Hepatocyte (in vitro differentiated cells): ENCODE measurements at places on chromosomes 5 and 9. TPM values are rescaled to one million over a fixed set of nuclear protein-coding genes. Genes with fewer than 3 reads are reported as not detected.
A peak's percentile ranks its signal among the peaks of the same experiment; 100 is the strongest.

TMEM252 gene
- 0.16 TPM in 1 of 2 replicates, not detected in the other for total RNA-seq

PCDHGA7 gene
- total RNA-seq, result 0.04 and 0.10 TPM in 2 replicates

DNA sequence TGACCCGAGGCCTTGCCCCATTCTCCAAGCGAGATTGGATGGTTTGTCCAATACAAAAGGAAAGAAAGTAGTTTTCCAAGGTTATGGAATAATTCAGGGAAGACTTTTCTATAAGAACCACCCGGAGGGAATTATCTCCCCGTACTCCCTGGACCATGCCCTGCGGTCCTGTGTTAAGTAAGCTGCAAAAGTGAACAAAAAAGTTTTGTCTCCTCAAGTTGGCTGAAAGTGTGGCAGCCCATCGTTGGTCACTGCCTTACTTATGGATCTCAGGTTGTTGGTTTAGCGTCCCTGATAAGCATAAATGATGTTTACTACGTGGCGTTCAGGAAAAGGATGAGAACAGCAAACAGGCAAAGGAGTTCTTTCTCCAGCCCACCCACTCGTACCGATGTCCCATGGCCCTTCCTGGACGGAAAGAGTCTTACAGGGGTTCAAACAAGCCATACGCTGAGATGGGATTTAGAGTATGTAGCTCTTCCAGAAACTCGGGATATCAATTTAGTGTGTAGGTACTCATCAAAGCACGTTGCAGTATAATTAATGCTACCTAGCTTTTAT lies 413 bp upstream of the AUH start:
- no peak overlapping the region for H3K4me3 ChIP-seq
- no peaks in the 10 kb centered on the region for H3K36me3 ChIP-seq
- H3K27ac ChIP-seq, result peak overlapping the region; percentile 39
- no peaks in the 10 kb centered on the region for H3K27me3 ChIP-seq
- peaks cover 13% of the 10 kb centered on the region for H3K4me1 ChIP-seq

DNA sequence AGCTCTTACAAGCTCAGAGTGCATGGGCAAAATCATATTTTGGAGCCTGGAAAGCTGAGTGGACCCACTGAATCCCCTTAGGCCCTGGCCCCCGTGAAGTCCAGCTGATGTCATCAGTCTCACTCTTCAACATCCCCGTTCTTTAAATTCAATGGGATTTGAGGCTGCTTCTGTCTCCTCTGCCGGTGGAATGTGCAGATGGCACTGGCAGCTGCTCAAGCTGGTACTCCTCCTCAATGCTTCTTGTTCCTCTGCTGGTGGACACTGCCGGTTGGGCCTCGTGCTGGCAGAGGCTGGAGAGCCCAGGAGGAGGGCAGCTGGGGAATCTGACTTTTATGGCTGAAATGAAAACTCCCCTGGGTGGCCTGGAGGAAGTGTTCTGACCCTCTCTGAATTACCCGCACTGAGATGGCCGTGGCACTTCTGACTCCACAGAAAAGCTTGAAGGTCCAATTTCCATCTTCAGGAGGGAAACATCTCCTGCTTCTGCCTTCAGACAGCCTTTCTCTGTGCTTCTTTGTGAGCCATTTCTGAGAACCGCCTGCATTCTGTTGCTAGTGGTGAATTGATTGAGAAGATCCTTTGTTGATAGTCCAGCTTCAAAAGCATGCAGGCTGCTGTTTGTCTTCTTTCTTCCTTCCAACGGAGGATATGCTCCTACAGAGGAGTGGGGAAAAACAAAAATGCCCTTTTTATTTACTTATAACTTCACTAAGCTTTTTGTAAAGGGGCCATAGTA lies 298.9 kb downstream of the TMEM38B start:
- H3K27ac ChIP-seq, result no peak overlapping the region
- H3K27me3 ChIP-seq, result no peaks in the 10 kb centered on the region
- DNase-seq, result no peak
- no peak overlapping the region for H3K4me3 ChIP-seq

- H3K27me3 ChIP-seq, result no peaks in the 10 kb centered on the region
- no peak overlapping the region for H3K4me3 ChIP-seq
- H3K36me3 ChIP-seq, result no peaks in the 10 kb centered on the region
- no peak overlapping the region for H3K27ac ChIP-seq
- no peak for DNase-seq
Observed at GRCh38 chr5:153275695-153276094, 214.8 kb upstream of the GRIA1 start.

- no peaks in the 10 kb centered on the region for H3K27me3 ChIP-seq
- H3K4me1 ChIP-seq, result peaks cover 10% of the 10 kb centered on the region
- DNase-seq, result peak; percentile 63
- H3K27ac ChIP-seq, result peak overlapping the region; percentile 94
Observed at GRCh38 chr5:179795049-179795862, 1.5 kb downstream of the LTC4S start.

SAXO1 gene
- total RNA-seq, result not detected in 2 replicates

SLC45A2 gene
- 1.4 TPM in 1 of 2 replicates, not detected in the other for total RNA-seq

DNA sequence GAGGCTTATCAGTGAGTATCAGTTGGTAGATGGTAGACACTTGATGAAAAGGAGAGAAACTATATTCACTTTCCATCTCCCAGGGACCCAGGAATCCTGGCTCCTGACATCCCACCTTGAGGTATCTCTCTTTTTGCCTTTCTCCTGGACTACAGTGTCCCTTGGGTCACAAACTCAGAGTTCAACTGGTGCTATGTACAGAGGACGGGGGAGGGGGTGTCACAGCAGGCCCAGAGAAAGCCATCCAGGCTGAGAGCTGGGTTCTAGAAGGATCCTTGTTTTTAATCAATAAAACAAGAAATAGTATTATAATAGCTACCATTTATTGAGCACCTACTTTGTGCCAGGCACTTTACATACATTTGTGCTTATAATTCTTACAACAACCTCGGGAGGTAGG lies 10.3 kb downstream of the MYORG start:
- H3K4me1 ChIP-seq, result peaks cover 10% of the 10 kb centered on the region
- no peaks in the 10 kb centered on the region for H3K27me3 ChIP-seq
- no peak overlapping the region for H3K27ac ChIP-seq
- no peaks in the 10 kb centered on the region for H3K36me3 ChIP-seq

DNA sequence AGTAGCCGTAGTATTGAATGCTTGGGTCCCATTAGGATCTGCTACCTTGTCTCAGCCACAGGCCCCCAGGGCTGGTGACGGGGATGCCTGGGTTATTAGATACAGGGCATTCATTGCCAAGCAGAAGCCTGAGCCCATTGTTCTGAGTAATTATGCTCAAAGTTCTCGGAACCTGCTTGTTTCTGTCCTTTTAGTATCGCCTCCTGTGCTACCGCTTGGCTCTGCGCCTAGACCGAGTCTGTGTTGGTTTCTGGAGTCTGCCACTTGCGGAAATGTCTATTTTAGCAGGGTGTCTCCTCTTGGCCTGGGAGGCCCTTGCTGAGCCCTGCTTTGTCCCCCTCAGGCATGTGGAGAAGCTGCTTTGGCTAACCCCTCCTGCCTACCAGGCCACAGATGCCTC lies 506.1 kb downstream of the BNC2 start:
- no peak overlapping the region for H3K4me3 ChIP-seq
- H3K27ac ChIP-seq, result no peak overlapping the region
- no peaks in the 10 kb centered on the region for H3K4me1 ChIP-seq
- H3K36me3 ChIP-seq, result no peaks in the 10 kb centered on the region
- DNase-seq, result no peak

- DNase-seq, result no peak
- H3K4me1 ChIP-seq, result peaks cover 3% of the 10 kb centered on the region
- no peaks in the 10 kb centered on the region for H3K27me3 ChIP-seq
- no peak overlapping the region for H3K27ac ChIP-seq
Observed at GRCh38 chr9:123608104-123608503, 252.1 kb downstream of the CRB2 start.

ZNF474 gene
- total RNA-seq, result 0.43 and 1.9 TPM in 2 replicates
